GOT3 (cell line): ENCODE measurements at places on chromosomes 11 and 22.

DNA sequence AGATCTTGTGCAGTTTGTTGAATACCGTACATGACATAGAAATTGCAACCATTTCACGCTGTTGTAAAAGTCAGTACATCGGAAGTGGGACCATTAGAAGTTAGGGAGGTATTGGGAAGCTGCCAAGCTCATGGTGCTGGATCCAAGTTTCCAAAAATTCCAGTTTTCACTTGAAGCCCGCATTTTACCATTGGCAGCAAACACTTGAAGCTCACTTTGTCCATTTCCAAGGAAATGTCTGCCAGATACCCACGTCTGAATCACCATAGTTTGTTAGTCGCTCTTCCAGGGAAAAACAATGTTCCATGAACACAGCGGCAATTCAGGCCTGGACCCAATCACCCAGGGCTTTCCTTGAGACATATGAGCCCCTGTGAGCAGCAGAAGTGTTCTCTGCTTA, 22.6 kb upstream of the PARVB start:
- DNase-seq, result no peak

DNA sequence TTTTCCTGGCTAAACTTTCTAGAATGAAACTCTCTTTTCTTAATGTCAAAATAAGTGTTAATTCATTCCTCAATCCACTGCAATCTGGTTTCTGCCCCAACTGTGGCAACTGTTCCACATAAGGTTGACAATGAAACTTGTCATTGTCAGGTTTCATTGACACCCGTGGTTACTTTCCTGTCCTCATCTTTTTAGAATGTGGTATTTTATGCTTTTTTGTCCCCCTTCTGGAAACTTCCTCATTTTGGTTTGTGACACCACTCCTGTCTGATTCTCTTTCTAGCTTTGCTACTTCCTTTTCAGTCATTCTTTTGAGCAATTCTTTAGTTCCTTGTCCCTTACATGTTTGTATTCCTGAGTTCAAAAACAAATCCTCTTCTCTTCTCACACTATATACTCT, 7.5 kb upstream of the PDE3B start:
- DNase-seq, result no peak

- no peak for DNase-seq
Measured at GRCh38 chr22:19179497-19180048, 1.0 kb upstream of the SLC25A1 start.

DNA sequence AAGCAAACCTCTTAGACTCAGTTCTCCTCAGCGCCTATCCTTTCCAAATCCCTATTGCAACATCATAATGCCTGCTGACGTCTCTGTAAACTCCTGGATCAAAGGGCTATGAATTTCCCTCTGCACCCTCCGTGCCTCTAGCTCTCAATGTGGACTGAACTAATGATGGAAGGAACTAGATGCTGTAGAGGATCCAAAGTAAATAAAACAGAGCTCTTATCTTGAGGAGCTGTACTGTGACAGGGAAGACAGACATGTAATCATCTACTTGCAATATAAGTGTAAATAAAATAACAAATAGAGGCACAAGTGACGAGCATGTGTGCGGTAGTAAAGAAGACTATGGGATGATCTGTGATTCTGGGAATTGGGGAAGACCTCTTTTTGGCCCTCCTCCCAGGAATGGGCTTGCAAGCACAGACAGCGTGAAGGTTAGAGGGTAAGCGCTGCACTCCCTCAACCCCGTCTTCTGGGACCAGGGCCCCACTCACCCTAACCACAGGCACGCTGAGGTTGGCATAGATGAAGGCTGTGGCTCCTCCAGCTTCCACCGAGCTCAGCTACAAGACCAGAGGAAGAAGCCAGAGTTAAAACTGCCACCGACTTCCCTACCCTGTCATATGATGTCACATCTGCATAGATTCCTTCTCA, 42.2 kb downstream of the P4HA3 start:
- no peak for DNase-seq
